ENCODE measurements at places on chromosomes 7 and 10.

DNA sequence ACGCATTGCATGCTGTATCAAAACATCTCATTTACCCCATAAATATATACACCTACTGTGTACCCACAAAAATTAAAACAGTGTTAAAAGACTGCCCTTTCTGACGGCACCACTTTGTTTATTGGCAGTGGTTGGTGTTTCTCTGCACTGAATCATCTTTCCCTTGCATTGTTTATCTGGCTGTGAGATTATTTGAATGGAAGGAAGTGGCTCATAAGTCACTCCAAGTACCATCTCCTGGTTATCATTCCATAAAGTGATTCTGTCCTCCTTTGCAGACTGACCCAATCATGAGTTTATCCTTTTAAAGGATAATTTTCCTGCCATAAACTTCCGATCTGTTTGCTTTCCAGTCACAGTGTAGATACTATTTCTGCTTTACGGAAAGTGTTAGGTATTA, 183.8 kb downstream of the CAMK1D start:
- DNase-seq, result no peak

- no peak for DNase-seq
Measured at GRCh38 chr7:13577566-13578145, 411.8 kb downstream of the ETV1 start.

GRCh38 chr7:138625849-138626230, 75.3 kb downstream of the SVOPL start:
- no peak for DNase-seq

DNA sequence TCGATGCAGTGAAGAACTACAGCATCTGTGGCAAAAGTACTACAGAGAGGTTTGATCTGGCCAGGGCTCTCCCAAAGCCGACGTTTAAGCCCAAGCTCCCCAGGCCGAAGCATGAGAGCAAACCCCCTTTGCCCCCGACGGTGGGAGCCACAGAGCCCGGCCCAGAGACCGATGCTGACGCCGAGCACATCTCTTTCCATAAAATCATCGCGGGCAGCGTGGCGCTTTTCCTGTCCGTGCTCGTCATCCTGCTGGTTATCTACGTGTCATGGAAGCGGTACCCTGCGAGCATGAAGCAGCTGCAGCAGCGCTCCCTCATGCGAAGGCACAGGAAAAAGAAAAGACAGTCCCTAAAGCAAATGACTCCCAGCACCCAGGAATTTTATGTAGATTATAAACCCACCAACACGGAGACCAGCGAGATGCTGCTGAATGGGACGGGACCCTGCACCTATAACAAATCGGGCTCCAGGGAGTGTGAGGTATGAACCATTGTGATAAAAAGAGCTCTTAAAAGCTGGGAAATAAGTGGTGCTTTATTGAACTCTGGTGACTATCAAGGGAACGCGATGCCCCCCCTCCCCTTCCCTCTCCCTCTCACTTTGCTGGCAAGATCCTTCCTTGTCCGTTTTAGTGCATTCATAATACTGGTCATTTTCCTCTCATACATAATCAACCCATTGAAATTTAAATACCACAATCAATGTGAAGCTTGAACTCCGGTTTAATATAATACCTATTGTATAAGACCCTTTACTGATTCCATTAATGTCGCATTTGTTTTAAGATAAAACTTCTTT, 2.3 kb downstream of the LRRTM3 start:
- no peak for DNase-seq

DNA sequence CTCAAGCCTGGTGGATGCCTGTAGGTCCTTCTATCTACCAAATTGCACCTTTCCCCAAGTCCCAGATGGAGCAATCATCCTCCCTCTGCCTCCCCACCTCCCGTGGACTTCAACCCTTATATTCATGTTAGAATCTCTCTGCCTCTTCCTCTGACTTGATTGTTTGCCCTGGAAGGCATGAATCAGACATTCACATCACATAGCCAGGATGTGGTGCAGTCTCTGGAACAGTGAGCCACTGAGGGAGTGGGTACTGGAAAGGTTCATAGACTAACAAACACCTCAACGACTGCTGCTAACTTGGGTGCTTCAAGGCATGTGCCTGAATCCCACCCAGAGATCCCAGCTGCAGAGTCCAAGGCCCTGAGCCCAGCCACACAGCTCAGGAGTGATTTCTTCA, 494.0 kb downstream of the TNS3 start:
- no peak for DNase-seq

- DNase-seq, result no peak
Measured at GRCh38 chr7:70527520-70528115, 604.3 kb upstream of the GALNT17 start.

DNA sequence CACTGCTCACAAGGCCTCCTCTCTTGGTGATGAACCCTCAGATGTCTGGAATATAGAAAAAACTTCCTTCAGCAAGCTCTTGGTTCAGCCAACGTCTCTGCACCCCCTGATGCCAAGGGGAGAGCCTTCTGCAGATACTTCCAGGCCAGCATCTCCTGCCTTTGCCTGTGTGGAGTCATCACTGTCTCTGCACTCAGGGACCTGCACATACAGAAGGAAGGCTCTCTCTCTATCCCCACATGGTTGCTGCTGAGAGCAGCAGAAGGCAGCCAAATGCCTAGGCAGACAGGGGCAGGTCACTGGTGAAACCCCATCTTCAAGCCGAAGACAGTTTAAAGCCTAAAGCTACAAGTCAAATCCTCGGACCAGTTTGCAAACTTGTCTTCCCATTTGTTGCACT, 137.6 kb downstream of the WDR11 start:
- DNase-seq, result no peak

DNA sequence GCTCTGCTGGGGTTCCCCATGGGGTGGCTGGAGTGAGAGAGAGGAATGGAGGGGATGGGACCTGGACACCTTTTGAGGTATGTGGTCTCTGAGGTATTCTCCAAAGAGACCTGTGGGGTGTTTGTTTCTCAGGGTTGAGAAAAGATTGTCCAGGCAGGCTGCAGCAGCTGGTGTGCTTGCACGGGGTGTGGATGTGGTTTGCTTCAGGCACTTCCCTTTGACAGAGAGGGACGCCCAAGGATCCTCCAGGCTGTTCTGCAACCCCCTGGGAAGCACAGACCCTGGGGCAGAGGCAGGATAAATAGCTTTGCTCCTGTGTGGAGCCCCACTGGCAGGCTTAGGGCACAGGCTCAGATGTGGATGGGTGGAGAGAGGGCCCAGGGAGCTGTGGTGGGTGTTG, 115.1 kb upstream of the AGK start:
- no peak for DNase-seq

DNA sequence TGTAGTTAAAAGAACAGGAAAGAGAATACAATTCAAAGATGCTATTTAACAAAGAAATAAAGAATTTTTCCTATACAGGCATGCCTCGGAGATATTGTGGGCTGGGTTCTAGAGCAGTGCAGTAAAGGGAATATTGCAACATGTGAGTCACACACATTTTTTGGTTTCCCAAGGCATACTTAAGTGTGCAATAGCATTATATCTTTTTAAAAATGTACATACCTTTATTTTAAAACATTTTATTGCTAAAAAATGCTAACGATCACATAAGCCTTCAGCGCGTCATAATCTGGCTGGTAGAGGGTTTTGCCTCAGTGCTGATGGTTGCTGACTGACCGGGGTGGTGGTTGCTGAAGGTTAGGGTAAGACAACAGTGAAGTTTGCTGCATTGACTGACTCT, 54.4 kb downstream of the ESYT2 start:
- DNase-seq, result no peak

DNA sequence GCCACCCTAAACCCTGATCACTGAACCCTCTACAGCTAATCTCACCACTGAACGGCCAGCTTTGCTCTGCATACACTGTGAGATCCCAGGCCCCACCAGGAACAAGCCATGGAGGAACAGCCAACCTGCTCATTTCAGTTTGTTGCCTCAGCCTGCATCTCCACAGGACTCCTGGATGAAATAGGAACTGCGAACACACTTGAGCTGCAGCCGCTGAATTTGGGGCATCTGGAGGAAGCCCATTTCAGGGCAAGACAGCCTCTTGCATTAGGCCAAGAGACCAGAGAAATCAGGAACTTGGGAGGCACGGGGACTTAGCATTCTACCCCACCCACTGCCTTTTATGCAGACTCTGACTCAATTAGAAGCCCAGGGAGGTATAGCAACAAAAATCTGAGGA, 14.5 kb upstream of the EGR2 start:
- DNase-seq, result no peak

GRCh38 chr10:114802177-114802576, 19.4 kb upstream of the FHIP2A start:
- no peak for DNase-seq
